ENCODE measurements at places on chromosomes 16 and 17. TPM values are rescaled to one million over a fixed set of nuclear protein-coding genes. Genes with fewer than 3 reads are reported as not detected.
A peak's percentile ranks its signal among the peaks of the same experiment; 100 is the strongest.

The GAS7 gene
- not detected for total RNA-seq

- DNase-seq, result no peak
These were observed 31.7 kb downstream of the CMTM3 start for GRCh38 chr16:66636199-66636598.

GRCh38 chr16:50354629-50355456, 13.9 kb downstream of the BRD7 start:
- DNase-seq, result no peak

DNA sequence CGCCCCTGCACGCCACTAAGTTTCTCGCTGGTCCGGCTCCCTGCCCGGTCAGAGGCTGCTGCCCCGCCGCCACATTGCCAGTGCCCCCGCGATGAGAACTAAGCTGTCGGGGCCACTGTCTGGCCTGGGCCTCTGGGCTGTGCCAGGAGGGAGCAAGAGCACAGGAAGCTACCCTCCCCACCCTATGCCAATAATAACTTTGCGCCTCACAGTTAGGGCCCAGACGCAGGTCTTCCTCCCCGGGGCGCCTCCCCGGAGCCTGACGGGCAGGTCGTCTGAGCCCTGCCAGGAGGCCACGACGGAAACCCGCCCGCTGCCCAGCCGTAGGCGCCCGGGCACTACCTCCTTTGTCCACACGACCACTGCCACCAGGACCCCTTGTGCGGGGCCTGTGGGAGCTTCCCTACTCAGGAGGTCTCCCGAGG, 1.5 kb downstream of the ZFPM1 start:
- no peak for DNase-seq

The KRT25 gene
- not detected for total RNA-seq

GRCh38 chr17:20171741-20172365, 162.7 kb downstream of the SPECC1 start:
- no peak for DNase-seq

The SRR gene
- total RNA-seq, result 64.4 TPM

DNA sequence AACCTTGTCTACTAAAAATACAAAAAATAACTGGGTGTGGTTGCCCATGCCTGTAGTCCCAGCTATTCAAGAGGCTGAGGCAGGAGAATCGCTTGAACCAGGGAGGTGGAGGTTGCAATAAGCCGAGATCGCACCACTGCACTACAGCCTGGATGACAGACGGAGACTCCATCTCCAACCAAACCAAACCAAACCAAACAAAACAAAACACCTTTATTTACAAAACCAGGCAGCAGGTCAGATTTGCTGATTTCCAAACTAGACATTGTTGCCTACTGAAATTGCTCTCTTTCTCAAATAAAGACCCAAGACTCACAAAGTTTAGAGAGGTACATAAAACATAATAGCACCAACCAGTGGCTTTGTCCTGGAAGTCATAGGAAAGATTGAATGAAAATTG, 5.7 kb upstream of the TMEM238L start:
- no peak for DNase-seq

DNA sequence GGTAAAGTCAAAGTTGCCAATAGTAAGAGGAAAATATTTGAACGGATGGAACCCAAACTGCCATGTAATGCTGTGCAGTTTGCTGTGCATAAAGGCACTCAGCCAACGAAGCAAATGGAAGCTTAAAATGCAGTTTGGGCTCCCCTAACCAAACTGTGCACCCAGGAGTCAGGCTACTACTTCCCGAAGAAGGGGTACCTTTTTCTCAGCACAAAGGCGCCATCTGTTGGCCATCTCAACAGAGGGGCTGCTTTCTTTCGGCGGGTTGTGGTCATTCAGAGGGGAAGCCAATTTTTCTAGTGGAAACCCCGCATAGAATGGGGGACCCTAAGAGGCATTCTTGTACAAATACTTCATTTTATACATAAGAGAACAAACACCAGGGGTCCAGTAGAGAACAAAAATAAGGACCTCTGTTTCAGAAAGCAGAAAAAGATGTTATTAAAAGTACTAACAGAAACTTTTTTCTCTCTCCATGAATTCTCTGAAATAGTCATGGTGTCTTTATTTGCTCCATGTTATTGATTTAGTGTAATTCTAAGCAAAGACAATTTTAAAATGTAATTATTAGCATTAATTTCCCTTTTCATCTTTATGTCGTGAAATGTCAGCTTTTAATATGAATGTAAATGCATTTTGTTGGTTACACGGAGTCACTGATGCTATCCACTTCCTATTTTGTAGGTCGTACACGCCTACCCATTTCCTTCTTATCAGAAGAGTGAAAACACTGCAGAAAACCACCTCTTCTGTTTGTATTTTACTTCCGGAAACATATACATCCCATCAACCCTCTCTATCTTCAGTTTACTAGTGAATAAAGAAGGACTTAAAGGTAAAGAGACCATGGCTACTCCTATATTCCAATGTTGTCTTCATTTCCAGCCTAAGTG, 453.3 kb downstream of the KCNJ2 start:
- peak; percentile 72 for DNase-seq

GRCh38 chr17:82860606-82861392, 21.0 kb upstream of the ZNF750 start:
- DNase-seq, result no peak

DNA sequence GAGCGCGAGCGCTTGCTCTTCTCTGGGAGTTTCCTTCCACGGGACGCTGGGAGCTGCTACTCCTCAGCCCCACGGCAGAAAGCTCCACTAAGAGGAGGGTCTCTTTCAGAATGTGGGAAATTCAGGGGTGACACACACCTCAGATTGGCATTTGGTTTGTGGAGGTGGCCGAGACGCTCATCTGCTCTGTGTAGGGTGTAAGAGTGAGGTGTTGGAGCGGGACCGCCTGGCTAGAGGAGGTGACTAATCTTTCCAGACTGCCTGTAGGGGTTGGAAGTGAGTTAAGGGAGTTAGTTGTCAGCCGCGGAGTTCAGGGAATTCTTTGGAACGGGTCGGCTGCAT, 735 bp downstream of the PSMD11 start:
- peak; percentile 66 for DNase-seq

- no peak for DNase-seq
These were observed 3.2 kb downstream of the KLHDC4 start for GRCh38 chr16:87762620-87763019.

The FOXN1 gene
- total RNA-seq, result not detected

The LDHD gene
- total RNA-seq, result not detected

- DNase-seq, result no peak
These were observed 125.7 kb downstream of the XYLT1 start for GRCh38 chr16:17345043-17345442.

DNA sequence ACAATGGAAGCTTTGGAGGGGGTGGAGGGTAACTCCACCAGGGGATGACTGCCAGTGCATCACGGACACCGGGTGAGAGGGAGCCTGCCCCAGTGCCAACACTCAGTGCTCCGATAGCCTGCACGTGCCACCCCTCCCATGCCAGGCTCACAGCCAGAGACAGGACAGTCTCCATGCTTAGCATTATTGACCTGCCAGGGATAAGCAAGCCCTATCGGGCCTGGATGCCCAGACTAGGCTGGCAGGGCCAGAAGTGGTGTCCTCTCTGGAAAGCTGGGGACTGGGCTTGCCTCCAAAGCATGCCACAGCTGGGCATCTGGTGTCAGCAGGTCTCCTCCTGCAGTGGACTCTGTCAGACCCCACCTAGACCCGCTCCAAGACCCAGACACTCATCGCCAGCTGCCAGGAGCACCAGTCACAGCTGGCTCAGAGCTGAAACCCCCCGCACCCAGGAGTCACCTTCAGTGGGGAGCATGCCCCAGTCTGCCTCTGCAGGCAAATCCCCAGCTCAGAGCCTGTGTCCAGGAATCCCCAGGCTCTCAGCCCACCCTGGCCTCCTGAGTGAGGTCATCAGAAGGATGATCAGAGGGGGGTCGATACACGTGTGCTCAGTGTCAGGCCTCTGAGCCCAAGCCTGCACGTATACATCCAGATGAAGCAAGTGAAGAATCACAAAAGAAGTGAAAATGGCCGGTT, 1.8 kb upstream of the RHBDF1 start:
- no peak for DNase-seq

- DNase-seq, result no peak
These were observed 46.5 kb upstream of the CDRT4 start for GRCh38 chr17:15513856-15514459.

DNA sequence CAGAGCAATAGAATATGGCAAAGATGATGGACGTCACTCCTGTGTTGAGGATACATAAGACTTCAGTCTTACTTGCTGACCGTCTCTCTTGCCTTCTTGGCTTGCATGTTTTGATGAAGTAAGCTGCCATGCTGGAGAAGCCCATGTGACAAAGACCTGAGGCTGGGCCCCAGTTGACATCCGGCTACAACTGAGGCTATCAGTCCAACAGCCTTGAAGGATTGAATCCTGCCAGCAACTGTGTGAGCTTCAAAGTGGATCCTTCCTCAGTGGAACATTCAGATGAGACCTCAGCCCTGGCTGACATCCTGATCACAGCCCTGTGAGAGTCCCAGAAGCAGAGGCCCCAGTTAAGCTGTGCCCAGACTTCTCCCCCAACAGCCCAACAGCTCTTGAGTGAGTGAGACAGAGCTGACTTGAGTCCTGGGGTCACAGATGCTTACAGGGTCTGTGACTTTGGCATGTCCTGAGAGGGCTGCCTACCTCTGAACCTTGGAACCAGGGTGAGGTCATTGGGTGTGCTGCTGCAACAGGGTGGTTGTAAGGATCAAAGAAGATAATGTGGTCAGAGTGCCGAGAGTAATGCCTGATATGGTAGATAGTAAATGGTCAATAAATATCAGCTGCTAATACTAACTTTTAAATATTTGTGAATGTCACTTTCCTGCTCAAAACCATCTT, 2.4 kb upstream of the BRD7 start:
- DNase-seq, result no peak

- no peak for DNase-seq
These were observed 15.3 kb downstream of the SDK2 start for GRCh38 chr17:73628642-73629552.
